ENCODE measurements at places on chromosomes 3 and 15.

DNA sequence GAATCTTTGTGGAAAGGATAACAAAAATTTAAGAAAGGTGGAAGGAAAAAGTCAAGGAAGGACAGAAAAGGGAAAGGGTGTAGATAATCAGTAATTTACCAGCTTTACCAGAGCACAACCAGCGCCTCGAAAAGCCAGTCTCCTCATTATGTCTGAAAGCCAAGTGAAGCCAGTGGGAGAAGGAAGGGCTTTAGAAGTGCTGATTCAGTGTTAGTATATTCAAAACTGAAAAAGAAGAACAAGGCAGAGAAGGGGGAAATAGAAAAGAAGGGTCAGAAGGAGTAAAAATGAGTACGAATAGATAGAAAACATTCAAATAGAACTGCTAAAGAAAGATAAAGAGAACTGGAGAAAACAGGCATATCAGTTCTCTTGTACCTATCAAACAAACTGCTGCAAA is 4.1 kb downstream of the PBRM1 start:
- DNase-seq: no peak

DNA sequence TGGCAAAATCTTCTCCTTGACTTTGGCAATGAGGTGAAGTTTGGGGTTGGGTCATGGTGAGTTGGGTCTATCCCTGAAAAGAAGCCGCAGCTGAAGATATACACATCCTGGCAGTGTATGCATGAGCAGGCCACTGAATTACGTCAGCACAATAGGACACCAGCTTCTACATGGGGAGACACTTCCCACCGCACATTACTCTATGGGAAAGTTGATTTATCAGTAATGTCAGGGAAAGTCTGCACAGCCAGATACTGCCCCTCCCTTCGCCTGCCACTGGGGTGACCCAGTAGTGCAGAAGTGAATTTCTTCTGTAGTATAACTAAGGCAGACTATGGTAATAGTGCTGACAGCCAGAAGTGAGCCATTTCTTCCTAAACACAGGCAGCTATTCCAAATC is 245.0 kb downstream of the NTRK3 start:
- DNase-seq: no peak

GRCh38 chr3:64111872-64112271 is 88.6 kb upstream of the PSMD6 start:
- DNase-seq: no peak

- DNase-seq: no peak
Observed at GRCh38 chr3:107264888-107265287, 112.4 kb upstream of the CCDC54 start.

DNA sequence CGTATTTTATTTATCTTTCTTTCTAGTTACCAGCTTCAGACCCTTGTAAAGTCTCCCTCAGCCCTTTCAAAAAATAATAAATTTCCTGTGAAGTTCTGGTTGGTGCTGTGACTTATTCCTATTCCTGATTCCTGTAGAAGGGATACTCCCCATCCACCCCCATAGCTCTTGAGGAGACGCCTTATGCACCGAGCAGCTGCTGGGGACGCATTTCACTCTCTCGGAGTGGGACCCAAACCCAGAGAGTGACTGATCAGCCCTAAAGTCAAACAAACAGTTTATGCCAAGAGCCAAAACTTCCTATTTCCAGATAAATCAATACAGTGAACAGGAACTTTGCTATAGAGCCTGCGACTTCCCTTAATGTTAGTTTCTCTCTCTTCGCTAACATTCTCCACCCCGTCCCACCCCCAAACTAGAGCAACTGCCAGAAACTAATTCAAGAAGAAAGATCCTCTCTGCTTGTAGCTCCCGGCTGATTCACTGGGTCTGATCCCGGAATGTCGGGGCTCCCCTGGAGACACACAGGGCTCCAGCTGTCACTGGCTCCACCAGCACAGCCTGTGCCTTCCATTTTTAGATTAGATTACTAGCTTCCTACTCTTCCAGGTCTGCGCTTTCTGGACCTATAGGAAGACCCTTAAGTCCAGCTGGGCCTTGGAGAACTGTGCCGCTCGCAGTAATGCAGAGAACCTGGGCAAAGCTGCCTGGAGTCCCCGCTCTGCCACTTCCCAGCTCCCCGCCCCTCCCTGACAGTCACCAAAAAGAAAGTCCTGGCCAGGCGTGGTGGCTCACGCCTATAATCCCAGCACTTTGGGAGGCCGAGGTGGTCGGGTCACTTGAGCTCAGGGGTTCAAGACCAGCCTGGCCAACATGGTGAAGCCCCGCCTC is 45.2 kb downstream of the KLHL25 start:
- no peak for DNase-seq

- no peak for DNase-seq
Observed at GRCh38 chr3:98690876-98691275, 72.3 kb upstream of the ST3GAL6 start.

DNA sequence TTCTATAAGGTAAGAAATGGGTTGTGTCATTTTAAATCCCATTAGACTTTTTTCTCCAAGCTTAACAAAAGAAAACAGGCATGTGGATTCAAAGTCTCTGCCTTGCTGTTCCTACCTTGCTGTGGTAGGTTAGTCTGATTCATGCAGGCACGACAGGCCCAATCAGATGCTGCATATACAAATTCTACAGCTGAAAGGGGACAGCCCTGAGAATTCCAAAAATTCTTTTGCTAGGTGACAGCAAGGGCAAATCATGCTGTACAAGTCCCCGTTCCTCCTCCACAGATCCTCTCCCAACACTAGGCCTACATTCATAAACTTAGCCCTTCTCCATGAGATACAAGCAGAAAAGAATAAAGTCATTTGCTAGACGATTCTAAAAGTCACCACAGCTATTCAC is 161.2 kb upstream of the THBS1 start:
- DNase-seq: no peak

DNA sequence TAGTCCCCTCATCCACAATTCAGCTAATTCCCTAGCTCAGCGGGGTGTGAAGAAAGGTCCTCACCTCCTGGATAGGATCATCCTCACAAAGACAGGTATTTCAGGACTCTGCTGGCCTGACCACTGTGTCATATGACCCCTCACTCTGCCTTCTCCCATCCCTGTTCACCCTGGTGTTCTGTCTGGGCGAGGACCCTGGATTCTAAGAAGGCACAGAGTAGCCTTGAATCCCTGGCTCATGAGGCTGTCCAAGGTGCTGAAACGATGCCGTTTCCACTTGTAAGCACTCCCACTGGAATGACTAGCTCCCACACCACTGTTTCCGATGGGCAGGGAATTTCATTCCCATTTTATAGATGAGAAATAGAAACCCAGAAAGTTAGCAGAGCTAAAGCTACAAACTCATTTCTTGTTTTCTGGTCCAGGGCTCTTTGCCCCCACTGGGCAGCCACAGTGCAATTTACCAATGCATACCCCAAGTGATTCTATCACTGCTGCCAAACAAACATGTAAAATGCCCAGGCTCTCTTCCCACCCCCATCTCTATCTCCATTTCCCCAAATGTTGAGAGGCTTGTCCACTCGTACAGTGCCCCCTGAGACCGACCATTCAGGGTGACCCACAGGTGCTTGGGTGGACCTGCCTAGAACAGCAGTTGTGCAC is 83.2 kb downstream of the RAB11A start:
- no peak for DNase-seq

DNA sequence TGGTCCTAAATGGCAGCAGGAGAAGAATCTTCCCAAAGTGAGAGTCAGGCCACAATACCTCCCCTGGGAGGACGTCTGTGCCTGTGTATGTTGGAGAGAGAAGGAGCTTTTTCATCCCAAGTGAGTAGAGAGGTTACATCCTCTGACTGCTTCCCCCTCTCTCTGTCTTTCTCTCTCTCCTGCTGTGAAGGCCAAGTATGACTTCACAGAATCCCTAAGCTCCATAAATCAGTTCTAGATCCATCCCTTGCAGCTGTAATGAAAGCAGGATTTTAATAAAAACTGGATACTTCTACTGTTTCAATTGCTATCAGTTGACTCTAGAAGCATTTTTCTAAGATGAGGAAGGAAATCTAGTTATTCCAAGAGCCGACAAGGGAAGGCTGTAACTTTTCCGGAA is 389.1 kb upstream of the PROK2 start:
- DNase-seq: no peak

DNA sequence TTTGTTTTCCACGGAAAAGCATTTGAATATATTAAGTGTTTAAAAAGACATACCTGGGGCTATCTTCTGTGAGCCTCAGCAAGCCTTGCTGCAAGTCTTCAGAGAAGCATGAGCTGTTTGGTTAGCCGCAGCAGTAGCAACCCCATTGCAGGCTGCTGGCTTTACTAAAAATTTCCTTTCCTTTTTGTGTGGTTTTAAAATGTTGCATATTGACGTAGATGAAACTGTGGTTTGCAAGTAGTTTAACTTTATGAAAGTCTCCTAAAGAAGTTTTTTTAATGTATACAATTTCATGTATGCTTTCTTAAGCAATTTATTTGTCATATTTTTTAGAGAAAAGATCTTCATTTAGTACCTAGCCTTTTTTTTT is at the start of gene GPR171:
Gene GPR171, minus strand, starts transcription at position 166 of the 370 bp plus-strand sequence. CDS start 3,830 bp downstream, outside the sequence.
- no peak for DNase-seq

- DNase-seq: no peak
Observed at GRCh38 chr15:67578020-67578600, 35.6 kb downstream of the MAP2K5 start.

- DNase-seq: peak; percentile 65
Observed at GRCh38 chr3:70550723-70551319, 238.4 kb upstream of the MDFIC2 start.

DNA sequence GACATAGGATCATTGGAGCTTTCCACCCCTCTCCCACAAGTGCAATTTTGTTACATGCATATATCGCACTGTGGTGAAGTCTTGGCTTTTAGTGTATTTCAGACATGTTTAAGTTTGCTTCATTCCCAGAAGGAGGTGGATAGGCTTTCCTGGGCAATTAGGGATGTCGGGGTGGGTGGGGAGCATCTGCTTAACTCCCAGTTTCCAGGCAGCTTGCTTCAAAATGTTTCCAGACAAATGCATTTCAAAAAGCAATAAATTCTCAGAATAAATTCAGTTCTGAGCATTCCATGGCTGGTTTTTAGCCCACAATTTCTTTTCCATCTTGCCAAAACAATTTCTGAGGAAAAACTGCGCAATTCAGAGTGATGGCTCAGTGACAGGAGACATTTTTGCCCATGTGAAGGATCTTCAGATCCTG is 227.7 kb upstream of the ZPLD1 start:
- no peak for DNase-seq

DNA sequence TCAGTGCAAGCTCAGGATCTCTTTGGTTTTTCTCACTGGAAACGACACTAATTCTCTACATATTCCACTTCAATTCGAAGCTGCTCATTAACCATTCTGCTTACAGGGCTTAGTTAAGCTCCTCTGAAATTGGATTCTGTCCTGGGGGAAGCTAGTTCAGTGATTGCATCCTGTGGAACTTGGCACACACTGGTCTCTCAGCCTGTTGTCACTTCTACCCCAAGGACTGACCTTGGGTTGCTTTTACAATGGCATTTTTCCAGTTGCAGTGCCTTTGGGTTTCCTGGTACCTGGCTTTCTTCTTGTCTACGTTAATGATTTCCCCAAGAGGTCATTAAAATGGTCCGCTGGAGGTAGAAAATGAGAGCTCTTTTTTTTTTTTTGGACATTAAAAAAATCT is 33.3 kb upstream of the GABRB3 start:
- no peak for DNase-seq

- DNase-seq: no peak
Observed at GRCh38 chr3:60289341-60290121, 961.7 kb downstream of the FHIT start.

- no peak for DNase-seq
Observed at GRCh38 chr15:93088200-93088980, 621 bp downstream of the RGMA start.

- no peak for DNase-seq
Observed at GRCh38 chr3:151024339-151024738, 51.8 kb upstream of the CLRN1 start.

- no peak for DNase-seq
Observed at GRCh38 chr15:82648257-82649103, 1.3 kb upstream of the CPEB1 start.

- no peak for DNase-seq
Observed at GRCh38 chr15:35014241-35014640, 26.2 kb upstream of the ZNF770 start.

DNA sequence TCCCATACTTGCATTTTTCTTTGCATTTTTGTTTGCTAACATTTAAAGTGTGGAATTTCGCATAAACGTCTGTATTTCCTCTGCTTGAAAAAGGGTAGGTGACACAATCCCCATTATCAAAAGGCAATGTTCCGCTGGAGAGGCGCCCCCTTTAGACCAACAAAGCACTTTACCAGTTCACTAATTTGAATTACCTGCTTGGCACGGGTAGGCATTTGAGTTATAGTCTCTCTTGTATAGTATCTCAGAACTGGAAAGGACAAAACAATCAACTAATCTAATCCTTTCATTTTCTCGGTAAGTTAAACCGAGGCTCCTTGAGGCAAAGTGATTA is 775 bp upstream of the CCDC39 start:
- no peak for DNase-seq

DNA sequence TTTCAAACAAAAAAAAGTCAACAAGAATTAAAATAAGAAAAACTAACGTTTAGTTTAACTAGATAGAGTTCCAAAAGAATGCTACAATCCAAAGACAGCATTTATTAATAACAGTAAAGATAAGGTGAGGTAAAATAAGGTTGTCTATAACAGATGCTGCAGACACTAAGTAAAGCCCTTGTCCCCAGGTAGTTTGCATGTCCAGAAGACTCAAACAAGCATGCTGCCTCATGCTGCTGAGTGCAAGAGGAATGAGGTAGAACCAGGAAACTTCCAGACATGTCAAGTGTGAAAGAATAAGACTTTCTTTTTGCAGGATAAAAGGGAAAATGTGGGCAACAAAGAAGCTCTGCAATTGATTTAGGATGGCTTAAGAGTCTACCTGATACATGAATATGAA is 439.2 kb downstream of the PLOD2 start:
- no peak for DNase-seq

DNA sequence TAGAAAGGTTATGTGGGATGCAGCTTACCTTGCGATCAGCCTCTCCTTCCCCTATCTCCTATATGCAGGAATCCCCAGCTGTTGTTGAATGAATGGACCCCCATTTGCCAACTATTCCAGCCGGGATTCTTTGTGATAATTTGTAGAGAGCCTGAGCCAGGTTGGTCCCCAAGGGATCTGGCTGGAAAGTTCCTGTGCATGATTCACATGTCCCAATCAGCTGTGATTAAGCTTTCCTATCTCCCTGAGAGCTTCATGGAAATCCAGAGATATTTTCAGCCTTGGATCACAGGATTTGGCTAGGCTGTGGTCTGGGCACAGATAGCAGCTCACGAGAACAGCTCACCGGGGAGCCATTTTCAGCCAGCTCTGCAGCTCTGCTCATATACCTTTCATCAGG is 76.7 kb downstream of the ARNT2 start:
- DNase-seq: no peak

GRCh38 chr3:116614795-116615362 is 94.7 kb upstream of the TUSC7 start:
- no peak for DNase-seq

- DNase-seq: no peak
Observed at GRCh38 chr15:29087521-29088285, 181.9 kb downstream of the NSMCE3 start.

- DNase-seq: no peak
Observed at GRCh38 chr3:94967196-94967595, 904.3 kb downstream of the NSUN3 start.

GRCh38 chr3:158165730-158166129 is 55.8 kb downstream of the RSRC1 start:
- no peak for DNase-seq

Data from KG1 (cell line).